ENCODE measurements at places on chromosomes 7 and 10.

GRCh38 chr10:124624895-124625294 lies 119.3 kb downstream of the FAM53B start:
- no peak for DNase-seq

DNA sequence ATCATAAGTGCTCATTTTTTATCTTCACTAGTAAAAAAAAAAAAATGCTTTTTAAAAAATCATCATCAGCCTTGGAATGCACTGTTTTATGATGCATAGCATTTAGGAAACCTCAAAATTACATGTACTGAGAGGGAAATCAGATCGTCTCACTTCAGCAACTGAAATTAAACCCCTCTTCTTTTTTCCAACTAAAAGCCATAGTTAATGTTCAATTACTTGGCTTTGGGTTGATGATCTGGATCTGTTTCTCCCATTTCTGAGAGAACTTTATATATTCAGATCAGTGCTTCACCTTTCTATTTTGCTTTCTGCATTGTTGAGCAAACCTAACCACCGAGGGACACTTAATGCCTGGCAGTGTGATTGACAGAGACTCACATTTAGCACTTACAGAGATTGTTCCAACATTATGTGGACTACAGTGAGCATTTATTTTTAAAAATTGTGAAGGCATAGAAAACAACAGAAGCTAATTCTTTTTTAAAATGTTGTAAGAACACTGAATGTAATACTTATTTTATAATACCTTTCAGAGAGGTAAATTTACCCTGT lies 678.4 kb downstream of the PHTF2 start:
- no peak for DNase-seq

DNA sequence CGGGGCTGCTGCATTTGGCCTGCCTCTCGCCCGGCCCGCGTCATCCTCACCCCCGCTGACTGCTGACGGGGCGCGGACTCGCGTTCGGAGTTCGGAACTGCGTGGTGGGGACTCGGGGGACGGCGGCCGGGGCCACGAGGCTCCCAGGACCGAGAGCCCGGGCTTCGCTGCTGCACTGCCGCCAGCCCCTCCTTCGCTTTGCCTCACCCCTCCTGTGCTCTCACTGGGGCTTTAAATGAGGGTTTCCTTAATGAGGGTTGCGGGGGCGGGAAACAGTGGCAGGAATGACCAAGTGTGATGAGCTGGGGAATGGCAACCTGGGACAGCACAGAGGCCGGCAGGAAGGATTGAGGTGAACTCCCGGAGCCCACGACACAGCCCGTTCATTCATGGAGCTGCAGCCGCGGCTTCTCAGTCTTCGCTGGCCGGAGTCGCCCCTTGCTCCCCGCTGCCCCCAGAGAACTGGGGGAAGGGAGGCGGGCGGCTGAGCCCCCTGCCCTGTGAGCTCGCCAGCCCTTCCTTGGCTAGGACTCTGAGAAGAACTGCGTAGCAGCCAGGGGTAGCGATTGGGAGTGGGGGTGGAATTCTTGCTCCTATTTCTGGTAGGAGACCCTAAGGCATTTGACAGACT lies 1.5 kb upstream of the LRRC4 start:
- DNase-seq = no peak

GRCh38 chr10:33579996-33580395 lies 245.5 kb upstream of the NRP1 start:
- no peak for DNase-seq
